ENCODE measurements at places on chromosomes 6 and 20.

GRCh38 chr20:14303106-14303505, 34.3 kb downstream of the FLRT3 start:
- no peak for DNase-seq

GRCh38 chr6:33840048-33840926, 36.5 kb upstream of the MLN start:
- DNase-seq: peak; percentile 50

GRCh38 chr20:38680500-38681306, 43.6 kb upstream of the SLC32A1 start:
- peak; percentile 65 for DNase-seq

DNA sequence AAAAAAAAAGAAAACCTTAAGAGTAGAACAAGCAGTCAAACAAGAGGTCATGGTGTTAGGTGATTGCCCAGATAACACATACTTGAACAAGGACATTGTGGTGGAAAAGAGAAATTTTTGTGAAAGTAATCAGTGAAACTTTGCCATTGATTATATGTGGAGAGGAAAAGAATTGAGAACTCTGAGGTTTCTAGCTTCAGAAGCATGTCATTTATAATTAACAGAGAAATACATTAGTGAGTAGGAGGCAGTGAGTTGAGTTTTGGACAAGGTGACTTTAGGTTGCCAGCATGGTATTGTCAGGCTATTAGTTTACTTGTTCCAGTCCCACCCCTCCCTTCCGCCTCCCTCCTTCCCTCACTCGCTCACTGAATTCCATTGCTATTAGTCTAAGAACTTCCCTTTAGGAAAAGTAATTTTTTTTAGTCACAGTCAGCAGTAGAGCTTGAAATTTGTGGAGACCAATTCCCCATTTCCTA, 17.2 kb downstream of the TAB2 start:
- peak; percentile 41 for DNase-seq

- DNase-seq: no peak
Observed at GRCh38 chr20:8315639-8316573, 183.8 kb downstream of the PLCB1 start.

DNA sequence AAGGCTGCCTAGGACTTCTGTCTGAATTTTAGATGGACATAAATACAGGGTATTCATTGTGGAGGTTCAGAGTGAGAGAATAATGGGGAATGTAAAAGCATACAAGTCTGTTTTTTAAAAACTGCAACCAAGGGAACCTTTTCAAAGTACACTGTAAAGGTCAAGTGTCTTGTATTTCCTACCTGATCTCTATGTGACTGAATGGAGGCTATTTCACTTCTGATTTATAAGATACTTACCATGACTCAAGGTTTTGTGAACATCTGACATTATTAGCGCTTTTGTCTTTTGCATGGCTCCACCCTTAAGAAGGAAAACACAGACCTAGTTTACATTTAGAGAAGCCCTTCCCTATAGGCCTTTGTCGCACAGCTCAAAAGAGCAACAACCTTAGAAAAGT, 126.5 kb downstream of the ZFAND3 start:
- no peak for DNase-seq

GRCh38 chr20:39893003-39893685, 795.9 kb downstream of the MAFB start:
- DNase-seq: no peak

DNA sequence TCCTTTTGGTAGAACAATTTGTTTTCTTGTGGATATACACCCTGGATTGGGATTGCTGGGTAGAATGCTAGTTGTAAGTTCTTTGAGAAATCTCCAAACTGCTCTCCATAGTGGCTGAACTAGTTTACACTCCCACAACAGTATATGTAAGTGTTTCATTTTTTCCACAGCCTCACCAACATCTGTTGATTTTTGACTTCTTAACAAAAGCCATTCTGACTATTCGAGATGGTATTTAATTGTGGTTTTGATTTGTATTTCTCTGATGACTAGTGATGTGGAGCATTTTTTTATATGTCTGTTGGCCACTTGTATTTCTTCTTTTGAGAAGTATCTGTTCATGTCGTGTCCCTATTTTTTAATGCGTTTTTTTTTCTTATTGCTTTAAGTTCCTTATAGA, 444.1 kb downstream of the CBLN4 start:
- no peak for DNase-seq

- peak; percentile 2 for DNase-seq
Observed at GRCh38 chr6:126156973-126157372, 170.6 kb downstream of the TRMT11 start.

- DNase-seq: no peak
Observed at GRCh38 chr6:5745081-5745480, 261.6 kb downstream of the NRN1 start.

DNA sequence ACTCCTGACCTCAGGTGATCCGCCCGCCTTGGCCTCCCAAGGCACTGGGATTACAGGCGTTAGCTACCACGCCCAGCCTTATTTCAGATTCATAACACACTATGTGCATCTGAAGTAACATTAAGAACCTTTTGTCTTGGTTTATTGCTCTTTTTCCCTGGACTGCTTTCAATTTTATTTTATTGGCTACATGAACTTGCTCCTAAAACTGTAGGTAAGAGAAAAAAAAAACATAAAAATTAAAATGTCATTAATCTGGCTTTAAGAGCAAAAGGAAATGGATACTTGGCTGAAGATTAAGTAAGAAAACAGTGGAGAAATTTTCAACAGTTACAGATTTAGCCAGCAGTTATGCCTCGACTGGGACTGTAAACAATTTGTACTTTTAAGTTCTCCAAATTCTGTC, 62.5 kb downstream of the GJA1 start:
- no peak for DNase-seq

- DNase-seq: peak; percentile 9
Observed at GRCh38 chr6:12785301-12785700, 68.7 kb downstream of the PHACTR1 start.

DNA sequence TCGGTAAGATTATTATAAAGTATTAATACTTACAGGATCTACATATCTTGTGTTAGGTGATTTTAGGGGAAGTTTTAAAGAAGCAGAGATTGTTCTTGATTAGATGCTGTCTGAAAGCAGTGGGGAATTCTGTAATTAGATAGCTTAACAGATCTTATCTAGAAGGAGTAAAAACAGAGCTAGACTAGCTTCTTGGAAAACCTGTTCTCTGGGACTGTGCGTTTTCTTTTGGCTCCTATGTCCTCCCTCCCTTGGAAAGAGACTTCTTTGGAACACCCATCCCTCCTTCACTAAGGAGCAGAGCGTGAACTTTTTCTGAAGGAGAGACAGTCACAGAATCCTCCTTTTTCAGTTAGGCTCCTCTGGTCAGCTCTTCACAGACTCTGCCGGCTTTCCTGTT, 83.5 kb upstream of the ZNF184 start:
- no peak for DNase-seq

DNA sequence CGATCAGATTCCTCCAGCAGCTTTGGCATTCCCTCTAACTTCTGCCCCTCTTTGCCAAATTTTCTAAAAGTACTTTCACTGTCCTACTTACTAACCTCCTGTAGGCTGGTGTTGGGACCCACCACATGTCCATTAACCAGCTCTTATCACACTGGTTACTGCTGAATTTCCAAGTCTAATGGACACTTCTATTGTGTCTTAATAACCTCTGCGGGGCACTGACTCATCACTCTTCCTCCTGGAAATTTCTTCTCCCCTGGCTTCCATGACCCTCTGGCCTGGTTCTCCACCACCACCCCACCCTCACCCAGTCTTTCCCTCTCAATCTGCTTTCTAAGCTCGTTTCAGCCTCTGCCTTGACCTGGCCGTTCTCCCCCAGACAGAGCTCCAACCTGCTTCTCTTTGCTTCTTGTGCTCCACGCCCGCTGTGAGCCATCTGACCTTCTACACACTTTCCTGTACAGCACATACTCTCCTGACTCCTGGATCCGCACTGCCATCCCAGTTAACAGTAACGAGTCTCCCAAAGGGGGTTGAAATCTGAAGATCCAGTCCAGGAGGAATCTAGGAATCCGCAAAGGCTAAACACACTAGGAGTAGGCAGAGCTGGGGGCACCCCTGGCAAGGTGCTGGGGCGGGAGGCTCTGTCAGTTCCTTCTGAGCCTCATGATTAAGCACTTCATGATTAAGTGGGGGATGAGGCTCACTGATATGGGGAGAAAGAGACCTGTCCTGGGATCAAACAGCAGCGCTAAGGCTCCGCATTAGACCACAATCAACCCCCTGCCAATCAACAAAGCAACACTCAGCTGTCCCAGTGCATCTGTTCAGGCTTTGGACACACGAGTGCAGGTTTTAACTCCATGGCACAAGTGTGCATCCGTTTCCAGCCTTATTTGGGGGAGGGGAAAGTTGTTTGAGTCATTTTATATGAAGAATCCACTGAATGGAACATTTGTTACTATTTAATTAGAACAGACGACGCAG, 146.3 kb downstream of the LY86 start:
- DNase-seq: no peak

GRCh38 chr20:20894280-20894679, 181.8 kb upstream of the RALGAPA2 start:
- DNase-seq: no peak

GRCh38 chr6:21883595-21884328, 290.2 kb downstream of the SOX4 start:
- DNase-seq: no peak
